Fibroblast of skin of back (primary cell): ENCODE measurements at places on chromosomes 2 and 18.

- DNase-seq, result no peak
These were observed 212.5 kb downstream of the NBAS start for GRCh38 chr2:15348636-15349035.

GRCh38 chr2:70767699-70768589, at the start of gene ADD2:
ADD2 (minus strand) TSS chr2:70768200; CDS start chr2:70706408, 61,792 bp downstream.
- DNase-seq, result peak; percentile 41

DNA sequence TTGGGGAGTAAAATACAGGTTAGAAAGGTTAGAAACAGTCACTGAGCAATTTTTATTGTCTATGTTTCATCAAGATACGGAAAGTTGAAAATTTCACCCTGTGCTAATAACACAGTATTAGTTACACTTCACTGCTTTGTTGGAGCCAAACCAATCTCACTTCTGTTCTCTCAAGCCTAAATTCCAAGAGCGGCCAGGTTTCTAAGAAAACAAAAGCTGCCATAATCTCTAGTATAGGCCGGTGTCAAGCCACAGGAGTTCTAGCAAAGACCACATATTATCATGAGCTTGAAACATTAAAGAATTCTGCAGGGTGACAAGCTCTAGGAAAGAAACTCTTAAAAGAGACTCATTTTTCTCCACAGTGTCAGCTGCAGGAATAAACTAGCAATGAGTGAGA, 128.7 kb downstream of the TXNL1 start:
- DNase-seq, result no peak

GRCh38 chr2:169007941-169008340, 23.2 kb downstream of the ABCB11 start:
- no peak for DNase-seq

GRCh38 chr2:104654811-104655210, 199.1 kb upstream of the POU3F3 start:
- DNase-seq, result no peak

DNA sequence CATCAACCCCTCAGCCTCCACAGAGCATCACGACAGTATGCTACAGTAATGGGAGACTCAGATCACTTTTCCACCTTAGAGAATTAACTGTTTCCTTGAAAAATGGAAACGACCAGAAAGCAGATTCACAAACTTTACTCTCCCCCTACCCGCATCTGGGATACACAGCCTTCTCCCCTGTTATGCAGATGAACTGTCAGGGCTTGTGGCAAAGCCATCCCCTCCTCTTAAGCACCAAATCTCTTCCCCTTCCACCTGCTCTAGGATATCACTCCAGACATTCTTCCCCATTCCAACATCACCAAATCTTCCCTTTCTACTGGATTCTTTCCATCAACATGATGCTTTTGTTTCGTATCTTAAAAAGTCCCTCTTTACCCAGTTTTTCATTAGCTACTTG, 26.4 kb downstream of the NEB start:
- DNase-seq, result no peak

- no peak for DNase-seq
These were observed 785.8 kb downstream of the RNF144A start for GRCh38 chr2:7703048-7703447.

GRCh38 chr2:238376884-238377391, 49.8 kb upstream of the ASB1 start:
- peak; percentile 51 for DNase-seq

- DNase-seq, result peak; percentile 56
These were observed 85.5 kb upstream of the PGAP1 start for GRCh38 chr2:197011801-197012641.

DNA sequence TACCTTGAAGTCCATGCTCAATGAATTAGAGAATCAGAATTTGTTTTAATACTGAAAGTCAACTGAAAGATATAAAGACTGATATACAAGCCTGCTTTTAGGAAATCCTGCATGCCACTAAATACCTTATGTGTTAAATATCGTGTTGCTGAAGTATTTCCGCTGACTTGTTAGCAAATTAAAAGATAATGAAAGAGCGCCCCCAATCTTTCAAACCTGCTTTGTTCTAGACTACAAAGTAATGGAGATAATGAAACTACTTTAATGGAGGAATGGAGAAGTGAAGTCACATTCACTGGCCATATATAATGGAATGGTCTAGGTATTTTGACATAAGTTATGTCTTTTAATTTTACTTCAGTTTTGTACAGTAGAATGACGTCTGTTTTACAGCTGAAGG, 95.7 kb downstream of the ASXL3 start:
- DNase-seq, result no peak

DNA sequence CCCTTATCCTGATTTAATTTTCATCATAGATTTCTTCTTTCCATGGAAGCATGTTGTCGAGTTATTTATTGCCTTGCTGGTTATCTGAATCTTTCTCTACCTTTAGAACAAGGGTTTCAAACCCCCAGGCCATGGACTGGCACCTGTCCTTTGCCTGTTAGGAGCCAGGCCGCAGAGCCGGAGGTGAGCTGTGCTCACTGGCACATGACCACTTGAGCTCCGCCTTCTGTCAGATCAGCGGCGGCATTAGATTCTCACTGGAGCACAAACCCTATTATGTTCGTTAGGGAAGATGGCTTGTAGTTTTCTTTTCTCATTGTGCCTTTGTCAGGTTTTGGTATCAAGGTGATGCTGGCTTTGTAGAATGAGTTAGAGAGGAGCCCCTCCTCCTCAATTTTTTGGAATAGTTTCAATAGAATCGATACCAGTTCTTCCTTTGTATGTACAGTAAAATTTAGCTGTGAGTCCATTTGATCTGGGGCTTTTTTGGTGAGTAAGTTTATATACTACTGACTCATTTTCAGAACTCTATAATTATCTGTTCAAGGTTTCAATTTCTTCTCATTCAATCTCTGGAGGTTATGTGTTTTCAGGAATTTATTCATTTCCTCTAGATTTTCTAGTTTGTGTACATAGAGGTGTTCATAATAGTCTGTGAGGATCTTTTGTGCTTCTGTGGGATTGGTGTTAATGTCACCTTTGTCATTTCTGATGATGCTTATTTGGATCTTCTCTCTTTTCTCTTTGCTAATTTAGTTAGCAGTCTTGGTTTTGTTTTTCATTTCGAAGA, 668.0 kb upstream of the FAM98A start:
- no peak for DNase-seq

DNA sequence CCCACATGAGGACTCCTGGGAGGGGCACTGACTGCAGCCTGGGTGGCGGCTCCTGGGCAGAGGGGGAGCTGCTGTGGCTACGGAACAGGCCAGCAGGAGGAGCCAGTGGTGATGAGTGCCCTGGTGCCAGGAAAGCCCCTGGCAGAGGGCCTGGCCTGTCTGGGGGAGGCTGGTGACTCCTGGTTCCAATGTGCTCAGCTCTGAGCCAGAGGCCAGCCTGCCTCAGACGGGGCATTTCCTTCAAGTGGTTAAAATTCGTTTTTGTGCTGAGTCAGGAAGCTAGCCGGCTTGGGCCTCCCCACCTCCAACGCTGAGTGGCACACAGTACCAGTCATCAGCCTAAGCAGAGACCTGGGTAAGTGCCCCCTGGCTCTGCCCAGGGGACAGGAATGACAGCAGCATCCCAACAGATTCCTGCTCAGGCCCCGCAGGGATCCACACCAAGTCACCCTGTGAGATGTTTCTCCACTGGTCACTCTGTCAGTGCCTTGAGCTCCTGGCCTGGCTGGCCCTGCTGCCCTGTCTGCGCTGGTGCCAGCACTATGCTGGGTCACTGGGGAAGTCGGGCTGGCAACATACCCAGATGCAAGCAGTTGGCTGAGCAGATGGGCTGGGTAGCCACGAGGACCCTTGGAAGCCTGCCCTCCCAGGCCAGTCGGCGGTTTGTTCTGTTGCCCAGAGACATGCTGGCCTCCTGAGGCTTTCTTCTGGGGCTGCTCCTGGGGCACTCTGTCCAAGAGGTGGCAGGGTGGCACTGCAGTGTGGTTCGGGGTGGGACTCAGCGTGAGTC, 7.1 kb upstream of the KLF11 start:
- DNase-seq, result peak; percentile 59

- no peak for DNase-seq
These were observed 13.4 kb downstream of the FMNL2 start for GRCh38 chr2:152348388-152348787.

DNA sequence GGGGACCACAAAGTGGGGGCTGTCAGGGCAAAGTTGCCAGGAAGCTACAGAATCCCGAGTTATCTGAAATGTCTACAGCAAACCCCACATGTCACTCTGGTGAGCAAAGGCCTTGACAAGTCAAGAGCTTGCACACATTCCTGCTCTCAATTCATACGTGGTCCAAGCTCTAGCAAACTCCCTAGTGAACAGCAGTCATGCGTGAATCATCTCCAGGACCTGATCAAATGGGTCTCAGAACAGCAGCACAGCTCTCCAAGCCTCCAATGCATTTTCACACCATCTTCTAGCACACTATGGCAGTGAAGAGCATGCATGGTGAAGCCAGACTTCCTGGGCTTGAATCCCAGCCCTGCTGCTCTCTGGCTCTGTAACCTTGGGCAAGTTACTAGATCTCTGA, 68.5 kb downstream of the MYO5B start:
- DNase-seq, result peak; percentile 41

GRCh38 chr2:134771313-134771801, 52.6 kb upstream of the TMEM163 start:
- DNase-seq, result no peak

DNA sequence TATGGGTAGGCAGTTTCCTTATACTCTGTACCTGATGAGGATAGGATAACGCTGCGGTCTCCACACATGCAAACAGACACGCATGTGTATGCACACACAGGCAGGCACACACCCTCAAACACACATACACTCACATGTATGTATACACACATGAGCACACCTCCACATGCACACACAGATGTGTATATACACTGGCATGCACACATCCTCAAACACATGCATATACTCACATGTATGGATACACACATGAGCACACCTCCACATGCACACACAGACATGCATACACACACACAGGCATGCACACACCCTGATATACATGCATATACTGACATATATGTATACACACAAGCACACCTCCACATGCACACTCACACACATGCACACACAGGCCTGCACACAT, 267.8 kb upstream of the HDAC4 start:
- DNase-seq, result no peak

- no peak for DNase-seq
These were observed 143.1 kb upstream of the FBXO11 start for GRCh38 chr2:48049371-48049770.

DNA sequence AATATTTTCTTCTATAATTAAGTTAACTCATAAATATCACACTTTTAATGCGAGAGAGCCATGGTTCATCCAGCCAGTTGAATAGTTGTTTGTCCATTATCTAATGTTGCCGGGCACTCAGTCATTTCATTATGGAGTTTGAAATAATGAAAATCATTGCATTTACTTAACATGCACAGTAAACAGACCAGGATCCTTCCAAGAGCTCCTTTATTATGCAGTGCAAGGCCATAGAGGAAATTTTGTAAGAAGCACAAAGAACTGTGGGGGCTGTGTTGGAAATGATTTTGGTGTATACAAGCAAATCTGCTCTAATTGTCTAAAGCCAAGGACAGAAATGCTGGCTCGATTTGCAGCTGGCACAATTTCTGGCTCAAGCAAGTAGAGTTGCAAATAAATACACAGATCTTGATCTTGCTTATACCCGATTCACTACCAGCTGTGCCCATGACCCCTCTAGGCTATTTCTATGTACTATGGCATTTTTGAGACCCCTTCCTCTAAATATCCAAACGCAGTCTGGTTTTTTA, 400.3 kb upstream of the HNRNPA3 start:
- DNase-seq, result no peak

DNA sequence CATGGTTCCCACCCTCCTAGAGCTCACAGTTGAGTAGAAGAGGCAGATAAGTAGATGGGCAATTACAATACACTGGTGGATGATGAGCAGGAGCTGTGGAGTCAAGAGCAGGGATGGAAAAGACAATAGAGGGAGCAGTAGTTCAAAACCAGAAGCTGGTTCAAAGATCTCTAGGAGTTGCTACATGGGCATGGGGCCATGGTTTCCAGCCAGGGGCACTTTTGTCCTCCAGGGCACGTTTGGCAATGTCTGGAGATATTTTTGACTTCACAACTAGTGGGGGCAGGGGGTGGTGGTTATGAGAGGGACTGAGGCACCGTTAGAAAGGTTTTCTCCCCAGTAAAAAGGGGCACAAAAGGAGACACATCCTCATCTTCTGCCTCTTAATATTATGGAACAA, 236.0 kb downstream of the DYSF start:
- DNase-seq, result no peak

- peak; percentile 26 for DNase-seq
These were observed 2056.8 kb upstream of the CELF4 start for GRCh38 chr18:39622431-39622830.

DNA sequence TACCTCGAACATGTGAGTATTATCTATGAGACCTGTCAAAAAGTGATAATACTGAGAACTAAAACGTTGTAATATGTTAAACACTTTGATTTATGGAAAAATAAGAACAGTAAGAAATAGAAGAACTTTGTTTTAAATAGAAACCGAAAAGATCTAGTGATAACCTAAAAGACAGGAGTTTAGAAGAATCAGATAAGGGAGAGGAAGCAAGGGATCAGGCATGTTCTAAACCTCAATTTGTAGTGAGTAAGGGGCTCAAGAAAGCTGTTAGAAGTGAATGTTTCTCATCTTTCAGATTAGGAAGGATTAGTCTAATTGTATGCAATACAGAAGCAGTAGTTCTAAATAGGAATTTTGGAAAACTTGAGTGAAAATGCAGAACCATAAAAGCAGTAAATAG, 168.7 kb upstream of the MYO3B start:
- DNase-seq, result no peak

DNA sequence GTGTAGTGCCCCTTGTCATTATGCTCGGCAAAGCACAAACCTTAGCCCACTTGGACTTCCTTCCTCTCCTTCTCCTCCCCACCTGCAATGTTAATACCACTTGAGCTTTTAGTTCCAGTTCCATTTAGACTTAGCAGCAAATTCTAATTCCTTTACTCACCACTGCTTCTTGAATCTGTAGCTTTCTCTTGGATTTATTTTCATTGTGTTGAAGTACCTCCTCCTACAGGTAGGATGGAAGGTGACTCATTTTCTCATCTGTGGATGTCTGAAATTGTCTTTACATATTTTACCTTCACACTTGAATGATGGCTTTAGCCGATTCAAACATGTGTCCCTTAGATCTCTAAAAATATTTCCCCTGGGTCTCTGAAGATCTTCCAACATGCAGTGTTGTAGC, 32.8 kb upstream of the BIN1 start:
- DNase-seq, result no peak

- DNase-seq, result no peak
These were observed 644.4 kb downstream of the ZEB2 start for GRCh38 chr2:143875295-143876233.

GRCh38 chr2:118089139-118089800, 999 bp downstream of the INSIG2 start:
- DNase-seq, result peak; percentile 39
